Activated CD4-positive, alpha-beta T cell treated with anti-CD3 and anti-CD28 coated beads, Interleukin-2, amount 50 U/mL, for 4 hours (primary cell): ENCODE measurements at places on chromosomes 2 and 18.

DNA sequence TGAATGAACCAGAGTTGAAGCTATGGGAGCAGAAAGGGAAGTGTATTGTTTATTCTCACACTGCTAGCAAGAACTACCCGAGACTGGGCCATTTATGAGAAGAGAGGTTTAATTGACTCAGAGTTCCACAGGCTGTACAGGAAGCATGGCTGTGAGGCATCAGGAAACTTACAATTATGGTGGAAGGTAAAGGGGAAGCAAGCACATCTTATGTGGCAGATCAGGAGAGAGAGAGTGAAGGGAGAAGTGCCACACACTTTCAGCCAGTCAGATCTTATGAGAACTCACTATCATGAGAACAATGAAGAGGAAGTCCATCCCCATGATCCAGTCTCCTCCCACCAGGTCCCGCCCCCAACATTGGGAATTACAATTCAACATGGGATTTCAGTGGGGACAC lies 383.2 kb upstream of the SLC14A2 start:
- no peak for DNase-seq

DNA sequence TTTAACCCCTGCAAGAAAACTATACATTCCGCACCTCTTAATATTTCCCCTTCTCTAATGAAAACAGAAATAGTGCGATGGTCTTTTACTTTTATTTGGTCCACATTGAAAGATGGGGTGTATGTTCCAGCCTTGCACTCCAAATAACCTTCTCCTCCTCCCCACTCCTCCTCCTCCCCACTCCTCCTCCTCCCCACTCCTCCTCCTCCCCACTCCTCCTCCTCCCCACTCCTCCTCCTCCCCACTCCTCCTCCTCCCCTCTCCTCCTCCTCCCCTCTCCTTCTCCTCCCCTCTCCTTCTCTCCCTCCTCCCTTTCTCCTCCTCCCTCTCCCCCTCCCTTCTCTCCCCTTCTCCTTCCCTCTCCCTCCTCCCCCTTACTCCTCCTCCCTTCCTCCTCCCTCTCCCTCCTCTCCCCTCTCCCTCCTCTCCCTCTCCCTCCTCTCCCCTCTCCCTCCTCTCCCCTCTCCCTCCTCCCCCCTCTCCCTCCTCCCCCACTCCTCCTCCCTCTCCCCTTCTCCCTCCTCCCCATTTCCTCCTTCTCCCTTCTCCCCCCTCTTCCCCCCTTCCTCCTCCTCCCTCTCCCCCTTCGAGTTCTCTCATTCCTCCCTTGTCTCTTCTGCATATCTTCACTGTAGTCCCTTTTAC lies 70.4 kb downstream of the ZNF532 start:
- DNase-seq, result no peak

GRCh38 chr18:35026407-35027061 lies 14.7 kb upstream of the MAPRE2 start:
- no peak for DNase-seq

DNA sequence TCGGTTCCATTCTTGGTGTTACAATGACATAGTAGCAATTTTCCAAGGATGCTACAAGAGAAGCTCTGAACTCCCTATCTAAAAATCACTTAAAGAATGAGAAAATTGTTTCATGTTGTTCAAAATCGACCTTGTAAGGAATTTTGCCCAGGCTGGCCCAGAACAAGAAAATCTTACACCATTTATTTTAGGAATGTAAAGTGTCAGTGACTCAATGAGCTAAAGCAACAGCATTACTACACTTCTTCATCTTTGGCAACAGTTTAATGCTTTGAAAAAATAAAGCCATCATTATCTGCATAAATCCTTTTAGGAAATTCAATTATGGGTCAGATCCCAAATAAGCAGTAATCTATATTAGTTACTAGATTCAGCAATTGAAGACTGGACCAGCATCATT lies 38.6 kb downstream of the SLC25A12 start:
- no peak for DNase-seq

GRCh38 chr18:79208906-79209305 lies 139.7 kb downstream of the ATP9B start:
- DNase-seq, result no peak

- DNase-seq, result no peak
Measured at GRCh38 chr2:75327334-75327733, 128.0 kb upstream of the TACR1 start.

DNA sequence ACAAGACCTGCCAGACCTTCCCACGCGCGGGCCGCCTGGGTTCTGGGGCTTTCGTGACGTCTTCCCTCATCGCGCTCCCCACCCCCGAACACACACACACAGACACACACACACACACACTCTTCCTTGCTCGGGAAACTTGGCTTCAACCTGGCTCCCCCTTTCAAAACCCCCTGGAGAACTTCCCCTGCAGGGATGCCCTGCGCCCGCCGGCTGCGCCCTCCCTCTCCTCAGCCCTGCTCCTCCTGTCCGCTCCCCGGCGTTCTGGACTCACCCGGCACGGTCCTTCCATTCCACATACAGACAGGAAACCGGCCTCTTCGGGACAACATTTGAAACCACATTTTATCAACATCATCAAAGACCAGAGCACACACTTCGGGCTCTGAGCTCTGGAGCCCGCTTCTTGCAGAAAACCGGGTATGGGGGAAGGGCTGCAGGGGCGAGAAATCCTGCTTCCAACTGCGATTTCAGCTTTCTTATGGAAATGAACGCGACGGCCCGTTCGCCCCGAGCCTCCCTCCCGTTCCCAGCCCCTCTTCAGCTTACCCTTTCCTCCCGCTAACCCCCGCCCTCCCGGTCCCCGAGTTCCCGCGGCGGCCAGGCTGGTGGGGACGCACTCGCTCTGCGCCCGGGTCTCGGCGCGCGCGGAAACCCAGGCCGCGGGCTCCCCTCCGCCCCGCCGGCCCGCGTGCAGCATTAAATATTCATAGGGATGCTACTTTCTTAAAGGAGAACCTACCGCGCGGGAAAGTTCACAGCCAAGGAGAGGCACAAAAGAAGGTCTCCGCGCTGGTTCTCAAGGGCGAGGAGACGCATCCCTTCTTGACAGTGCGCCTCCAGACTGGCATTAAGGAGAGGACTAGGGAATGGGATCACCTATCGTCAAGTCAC lies 18.3 kb downstream of the POU3F3 start:
- DNase-seq, result no peak

GRCh38 chr2:105104208-105104731 lies 66.4 kb downstream of the MRPS9 start:
- DNase-seq, result no peak

- DNase-seq, result no peak
Measured at GRCh38 chr2:82340578-82341053, 2036.1 kb upstream of the LRRTM1 start.

DNA sequence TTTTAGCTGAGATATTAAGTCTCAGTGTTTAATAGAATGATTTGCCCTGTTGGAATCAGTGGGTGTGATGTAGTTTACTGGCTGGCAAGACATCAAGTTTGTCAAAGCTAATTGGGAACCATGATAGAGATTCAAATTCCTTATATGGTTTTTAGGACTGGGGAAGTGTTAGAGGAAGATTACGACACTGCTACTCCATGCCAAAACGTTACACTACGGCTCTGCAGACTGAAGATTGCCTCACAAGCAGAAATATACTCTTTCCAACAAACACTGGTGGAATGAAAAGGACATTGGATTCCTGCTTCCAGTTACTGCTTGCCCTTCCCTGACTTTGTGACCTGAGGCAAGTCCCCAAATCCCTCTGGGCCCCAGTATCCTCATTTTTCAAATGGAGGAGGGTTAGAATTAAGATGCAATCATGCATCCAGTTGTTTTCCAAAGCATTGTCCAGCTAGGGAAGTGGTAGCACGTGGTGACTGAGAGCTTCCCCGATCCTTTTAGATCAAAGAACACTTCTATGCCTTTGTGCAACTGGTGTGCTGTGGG lies 147.6 kb downstream of the CDC42EP3 start:
- no peak for DNase-seq

GRCh38 chr2:24107-24506 lies 22.2 kb downstream of the FAM110C start:
- DNase-seq, result no peak

- DNase-seq, result no peak
Measured at GRCh38 chr2:96920801-96921560, 51.1 kb upstream of the SEMA4C start.

GRCh38 chr2:98869870-98870269 lies 66.2 kb downstream of the CRACDL start:
- DNase-seq, result no peak

GRCh38 chr2:6866275-6866671 lies 566 bp upstream of the CMPK2 start:
- DNase-seq, result peak; percentile 45

DNA sequence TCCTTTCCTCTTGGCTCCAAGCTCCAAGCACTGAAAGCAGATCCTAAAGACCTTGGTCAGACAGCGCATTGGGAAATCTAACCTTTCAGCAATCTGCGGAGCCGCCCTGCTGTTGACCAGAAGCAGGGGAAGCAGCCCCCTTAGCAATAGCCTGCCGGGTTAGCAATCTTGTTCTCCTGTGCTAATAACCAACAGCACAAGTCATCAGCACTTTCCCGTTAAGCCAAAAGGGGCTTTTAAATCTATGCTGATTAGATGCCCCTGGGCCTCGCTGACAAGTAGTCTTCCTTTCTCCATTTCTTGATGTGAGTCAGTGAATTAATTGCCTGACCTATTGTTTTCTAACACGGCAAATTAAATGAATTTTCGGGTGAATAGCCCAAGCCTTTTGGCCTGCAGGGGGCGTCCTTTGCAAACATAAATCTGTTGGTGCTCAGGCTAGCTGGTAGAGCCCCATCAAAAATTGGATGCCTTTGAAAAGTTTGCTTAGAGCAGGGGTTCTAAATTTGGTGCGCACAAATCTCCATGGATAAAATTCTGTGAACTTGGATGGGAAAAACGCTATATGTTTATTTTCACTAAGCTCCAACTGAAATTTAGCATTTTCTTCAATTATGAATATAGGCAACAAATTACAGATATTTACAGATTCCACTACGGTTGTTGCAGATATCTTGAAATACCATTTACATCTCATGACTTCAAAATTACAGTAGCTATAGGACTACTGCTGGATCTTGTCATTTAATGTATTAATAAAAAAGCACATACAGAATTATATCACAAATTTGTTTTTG lies 24.6 kb downstream of the MAIP1 start:
- DNase-seq, result peak; percentile 88

DNA sequence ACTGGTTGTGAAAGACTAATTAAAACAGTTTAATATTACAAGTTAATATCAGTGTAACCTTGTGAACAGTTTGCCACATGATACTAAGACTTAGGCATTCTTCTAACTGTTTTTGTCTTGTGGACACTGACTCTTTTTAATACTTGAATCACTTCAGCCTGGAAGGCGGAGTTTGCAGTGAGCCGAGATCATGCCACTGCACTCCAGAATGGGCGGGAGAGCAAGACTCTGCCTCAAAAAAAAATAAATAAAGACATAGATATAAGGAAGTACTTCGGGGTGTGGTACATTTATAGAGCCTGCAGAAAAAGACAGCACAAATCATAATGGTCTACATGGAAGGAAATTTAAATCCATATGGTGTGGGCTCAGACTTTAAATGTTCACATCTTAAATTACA lies 300.4 kb upstream of the NETO1 start:
- no peak for DNase-seq

DNA sequence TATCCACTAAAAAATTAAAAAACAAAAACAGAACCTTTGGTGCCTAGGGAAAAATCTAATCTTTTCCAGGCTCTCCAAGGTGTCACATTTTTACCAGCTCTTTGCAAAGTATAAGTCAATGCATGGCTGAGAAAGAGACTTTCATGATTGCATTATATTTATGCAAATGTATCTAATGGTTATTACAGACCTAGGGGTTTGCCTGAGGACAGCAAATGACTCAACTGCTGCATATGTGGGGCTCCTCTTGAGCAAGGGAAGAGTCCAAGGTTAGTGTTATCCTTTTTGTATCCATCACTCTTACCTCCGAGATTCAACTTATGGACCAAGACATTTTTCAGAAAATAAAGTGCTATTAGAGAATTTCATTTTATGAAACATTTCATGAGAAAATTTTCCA lies 33.9 kb upstream of the RMP24 start:
- no peak for DNase-seq

DNA sequence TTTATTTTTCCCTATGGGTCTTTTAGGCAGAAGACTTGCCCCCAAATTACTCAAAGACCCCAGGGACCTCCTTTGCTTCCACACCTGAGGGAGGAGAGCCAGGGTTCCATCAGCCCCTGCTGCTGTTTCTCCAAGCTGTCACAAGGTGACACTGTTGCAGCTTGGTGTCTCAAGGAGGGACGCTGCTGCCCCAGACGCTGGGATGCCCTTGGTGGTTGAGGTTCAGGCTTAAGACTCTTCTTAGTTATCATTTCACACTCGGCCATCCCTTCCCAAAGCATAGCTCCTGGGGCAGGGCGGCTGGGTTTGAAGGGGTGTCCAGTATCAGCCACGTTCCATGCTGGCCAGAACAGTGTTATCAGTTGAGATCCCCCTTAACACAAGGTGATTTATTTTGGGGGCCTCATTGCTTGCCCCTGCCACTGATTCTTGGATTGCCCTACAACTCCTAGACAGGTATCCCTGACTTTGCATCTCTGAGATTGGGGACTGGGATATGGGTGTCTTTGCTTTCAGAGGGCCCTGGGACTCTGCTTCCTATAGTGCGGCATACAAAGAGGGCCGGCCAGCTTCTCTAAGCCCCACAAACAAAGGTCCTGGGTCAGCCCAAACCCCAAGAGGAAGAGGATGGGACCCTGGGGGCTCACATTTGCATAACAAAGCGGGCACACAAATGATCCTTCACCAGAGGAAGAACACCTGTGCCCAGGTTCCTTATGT lies 22.7 kb downstream of the GPR55 start:
- DNase-seq, result peak; percentile 59

- no peak for DNase-seq
Measured at GRCh38 chr2:160423126-160423525, 70.5 kb downstream of the RBMS1 start.
